ENCODE measurements at places on chromosomes 11 and 22. TPM values are rescaled to one million over a fixed set of nuclear protein-coding genes. Genes with fewer than 3 reads are reported as not detected.

IL17RA gene
- total RNA-seq, result 5.7 TPM

PAAF1 gene
- 11.9 TPM for total RNA-seq

ISX gene
- not detected for total RNA-seq

FREY1 gene
- 0.96 TPM for total RNA-seq

TRIOBP gene
- 34.0 TPM for total RNA-seq

GDPD4 gene
- not detected for total RNA-seq

CRYBB1 gene
- not detected for total RNA-seq

MOGAT2 gene
- not detected for total RNA-seq

HEPN1 gene
- total RNA-seq, result not detected

UPK3A gene
- not detected for total RNA-seq

KCNJ5 gene
- total RNA-seq, result not detected

SLCO2B1 gene
- total RNA-seq, result 4.5 TPM

OR10D3 gene
- not detected for total RNA-seq

YAP1 gene
- 65.6 TPM for total RNA-seq

SULT4A1 gene
- not detected for total RNA-seq

RAPSN gene
- total RNA-seq, result not detected

CST6 gene
- total RNA-seq, result not detected

RFPL3 gene
- not detected for total RNA-seq

CATSPER1 gene
- total RNA-seq, result 1.8 TPM

GLYATL2 gene
- not detected for total RNA-seq

NUP160 gene
- total RNA-seq, result 34.4 TPM

CCDC87 gene
- total RNA-seq, result 0.21 TPM

SLC22A8 gene
- not detected for total RNA-seq

KRTAP5-9 gene
- not detected for total RNA-seq

TTLL12 gene
- 21.4 TPM for total RNA-seq

MMP12 gene
- total RNA-seq, result not detected

MYEOV gene
- total RNA-seq, result 105 TPM

KIAA1671 gene
- total RNA-seq, result 12.7 TPM

KRTAP5-4 gene
- not detected for total RNA-seq

C22orf42 gene
- total RNA-seq, result not detected

RAB3IL1 gene
- total RNA-seq, result 15.1 TPM

OR51B5 gene
- 0.10 TPM for total RNA-seq

DEUP1 gene
- total RNA-seq, result not detected

ZP1 gene
- not detected for total RNA-seq

IGSF22 gene
- not detected for total RNA-seq

SPDYC gene
- total RNA-seq, result not detected

SDHD gene
- total RNA-seq, result 65.9 TPM

FGF4 gene
- total RNA-seq, result not detected

APOL5 gene
- not detected for total RNA-seq

BDNF gene
- total RNA-seq, result 6.3 TPM

UBQLN3 gene
- total RNA-seq, result not detected

RAB36 gene
- 7.4 TPM for total RNA-seq

SHISA8 gene
- total RNA-seq, result not detected

SLC35E4 gene
- 7.3 TPM for total RNA-seq

WNT7B gene
- total RNA-seq, result 82.3 TPM

RTN4RL2 gene
- total RNA-seq, result 94.8 TPM

C11orf52 gene
- total RNA-seq, result not detected

CSF2RB gene
- total RNA-seq, result not detected
